ENCODE measurements at places on chromosomes 7 and 10.

GRCh38 chr7:2763597-2763996, 75.6 kb downstream of the AMZ1 start:
- no peak for DNase-seq

DNA sequence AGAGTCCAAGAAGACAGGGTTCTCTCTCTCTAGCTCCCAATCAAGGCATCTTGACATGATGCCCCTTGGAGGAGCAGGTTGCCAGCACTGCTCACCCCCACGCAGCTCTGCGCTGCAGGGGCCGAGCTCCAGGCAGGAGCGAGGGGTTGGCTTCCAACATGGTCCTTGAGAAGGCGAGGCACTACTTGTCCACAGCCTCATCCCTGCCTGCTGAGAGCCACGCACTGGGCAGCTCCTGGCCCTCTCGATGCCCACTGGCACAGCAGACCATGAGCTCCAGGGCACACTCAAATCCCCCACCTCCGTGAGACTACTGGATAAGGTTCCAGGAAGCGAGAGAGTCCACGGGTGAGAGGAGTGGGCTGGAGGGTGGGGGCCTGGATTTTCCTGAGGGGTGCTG, 31.1 kb downstream of the RAMP3 start:
- no peak for DNase-seq

DNA sequence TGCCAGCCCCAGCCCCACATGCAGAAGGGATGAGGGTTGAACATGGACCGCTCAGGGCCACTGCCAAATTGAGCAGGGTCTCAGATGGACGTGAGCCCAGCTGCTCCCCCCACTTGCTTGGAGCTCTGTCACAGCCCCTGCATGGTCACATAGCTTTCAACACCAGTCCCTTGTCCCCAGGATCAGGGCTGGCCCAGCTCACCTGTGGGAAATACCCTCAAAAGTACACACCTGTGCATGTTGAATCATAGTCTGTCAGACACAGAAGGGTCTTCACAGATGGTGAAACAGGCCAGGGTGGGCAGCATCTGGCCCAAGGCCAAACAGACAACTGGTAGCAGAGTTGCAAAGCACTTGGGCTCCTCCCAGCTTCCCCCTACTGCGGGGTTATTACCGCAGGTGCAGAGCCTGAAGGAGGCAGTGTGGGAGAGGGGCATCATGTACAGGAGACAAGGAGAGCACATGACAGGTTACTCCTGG, 77.6 kb upstream of the UNC5B start:
- no peak for DNase-seq

GRCh38 chr7:2242541-2243429, 759 bp downstream of the NUDT1 start:
- DNase-seq: peak; percentile 56

DNA sequence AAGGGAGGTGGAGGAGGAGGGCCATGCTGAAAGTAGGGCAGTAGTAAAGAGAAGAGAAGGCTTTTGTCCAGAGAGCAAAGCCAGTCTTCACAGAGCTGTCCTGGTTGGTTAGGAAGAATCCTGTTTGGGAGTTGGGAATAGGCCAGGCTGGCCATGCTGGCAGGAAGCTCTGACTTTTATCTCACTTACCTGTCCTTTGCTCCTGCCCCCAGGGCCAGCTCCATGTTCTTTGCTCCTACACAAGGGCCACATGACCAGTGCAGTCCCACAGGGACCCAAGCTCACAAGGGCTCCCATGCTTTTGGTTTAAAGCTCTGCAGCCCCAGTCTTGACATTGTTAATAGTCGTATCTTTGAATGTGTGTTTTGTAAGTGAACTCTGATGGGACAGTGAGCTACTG, 161.6 kb upstream of the KMT2E start:
- DNase-seq: no peak

DNA sequence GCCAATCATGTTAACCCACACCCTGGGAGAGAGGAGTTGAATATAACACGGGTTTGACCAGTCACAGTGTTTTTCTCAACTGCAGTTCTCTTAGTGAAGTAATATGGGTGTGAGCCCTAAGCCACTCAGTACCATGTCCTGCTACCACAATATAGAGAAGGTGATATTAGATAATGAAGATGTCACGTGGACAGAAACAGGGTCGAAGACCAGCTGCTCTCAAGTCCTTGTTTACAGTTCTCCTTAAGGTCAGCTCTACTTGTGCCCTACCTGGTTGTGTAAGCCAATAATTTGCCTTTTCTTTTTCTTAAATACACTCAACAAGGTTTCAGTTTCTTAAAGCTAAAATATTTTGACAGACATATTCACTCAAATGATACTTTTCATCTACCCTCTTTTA, 128.3 kb upstream of the POT1 start:
- no peak for DNase-seq

- DNase-seq: no peak
Observed at GRCh38 chr10:100502926-100503494, 16.7 kb downstream of the SEC31B start.

DNA sequence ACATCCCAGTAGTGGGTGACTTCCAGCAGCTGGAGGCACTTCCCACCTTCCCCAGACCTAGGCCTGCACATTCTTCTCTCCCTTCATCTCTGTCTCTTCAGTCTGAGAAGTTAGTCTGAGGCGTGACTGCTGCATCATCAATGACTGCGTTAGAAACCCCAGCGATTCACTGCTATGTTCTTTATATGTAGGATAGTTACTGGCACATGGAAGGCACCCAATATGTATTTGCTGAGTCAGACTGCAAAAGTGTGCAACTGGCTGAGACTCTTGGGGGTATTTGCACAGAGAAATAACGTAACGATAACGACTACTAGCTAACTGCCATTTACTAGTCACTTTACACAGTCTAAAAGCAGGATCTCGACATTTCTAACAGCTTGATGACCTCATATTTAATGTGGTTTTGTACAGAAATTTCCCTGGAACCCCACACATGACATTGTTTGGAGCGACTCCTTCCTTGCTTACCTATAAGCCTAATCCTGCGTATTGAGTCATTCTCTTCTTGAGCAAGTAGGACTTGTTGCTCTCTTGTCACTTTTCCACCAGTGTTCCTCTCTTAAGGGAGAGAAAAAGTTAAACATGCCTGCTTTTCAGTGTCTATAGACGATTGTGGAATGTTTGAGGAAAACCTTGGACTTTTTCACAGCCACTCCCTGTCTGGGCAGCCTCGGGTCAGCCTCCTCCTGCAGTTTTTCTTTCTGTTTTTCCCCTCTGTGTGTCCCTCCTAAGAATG, 45.5 kb downstream of the THNSL1 start:
- no peak for DNase-seq

DNA sequence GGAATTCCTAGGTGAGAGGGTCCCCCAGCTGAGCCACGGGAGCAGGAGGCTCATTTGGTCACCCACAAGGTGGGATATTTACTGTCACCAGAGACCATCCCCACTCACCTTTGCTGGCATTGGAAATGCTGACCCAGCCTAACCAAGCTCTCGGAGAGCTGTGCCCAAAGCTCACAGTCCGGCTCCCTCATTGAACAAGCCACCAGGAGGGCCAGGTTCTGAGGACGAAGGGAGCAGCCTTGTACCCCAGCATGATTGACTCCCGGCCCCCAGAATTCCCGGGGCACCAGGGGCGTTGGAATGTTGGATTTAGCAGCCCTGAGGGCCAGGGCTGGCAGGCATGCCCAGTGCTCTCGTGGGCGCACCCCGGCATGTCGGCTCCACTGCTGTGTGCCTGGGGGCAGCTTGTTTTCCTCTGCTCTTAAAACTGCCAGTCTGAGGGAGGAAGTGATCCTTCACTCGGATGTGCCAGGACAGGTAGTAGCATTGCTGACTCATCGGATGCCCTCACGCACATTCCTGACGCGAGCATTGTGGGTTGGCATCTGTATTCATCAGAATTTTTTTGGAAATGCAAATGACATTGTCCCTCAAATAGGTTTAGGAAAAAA, 23.3 kb downstream of the CLIP2 start:
- no peak for DNase-seq

All from colonic mucosa (tissue), 4 donors.